ENCODE measurements at places on chromosomes 11 and 22.

DNA sequence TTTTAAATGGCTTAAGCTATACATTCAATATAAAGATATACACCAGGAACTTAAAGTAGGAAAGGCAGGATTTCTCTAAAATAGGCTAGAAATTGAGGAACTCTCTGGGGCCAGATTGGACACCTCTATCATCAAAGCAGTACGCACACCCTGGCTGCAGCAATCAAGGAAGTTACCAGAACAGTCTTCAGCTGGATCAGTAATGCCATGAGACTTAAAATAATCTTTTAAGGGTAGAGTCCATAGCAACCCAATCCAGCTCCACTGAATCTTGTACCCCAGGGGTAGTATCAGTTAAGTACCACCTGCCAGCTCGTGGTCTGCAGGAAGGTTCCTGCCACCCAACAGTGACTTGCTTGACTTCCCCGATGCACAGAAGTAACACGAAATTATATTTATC, 3.0 kb downstream of the RDX start:
- no peak for DNase-seq

GRCh38 chr22:20639343-20639742, 131.9 kb downstream of the MED15 start:
- DNase-seq = no peak

DNA sequence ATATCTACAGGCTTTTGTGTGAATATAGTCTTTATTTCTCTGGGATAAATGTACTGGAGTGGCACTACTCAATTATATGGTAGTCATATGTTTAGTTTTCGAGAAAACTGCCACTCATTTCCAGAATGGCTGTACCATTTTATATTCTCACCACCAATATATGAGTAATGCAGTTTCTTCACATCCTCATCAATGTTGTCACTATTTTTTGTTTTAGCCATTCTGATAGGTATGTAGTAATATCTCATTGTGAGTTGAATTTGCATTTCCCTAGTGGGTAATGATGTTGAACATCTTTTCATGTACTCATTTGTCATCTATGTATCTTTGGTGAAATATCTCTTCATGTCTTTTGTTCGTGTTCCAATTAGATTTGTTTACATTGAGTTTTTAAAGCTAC, 18.0 kb downstream of the ACRV1 start:
- no peak for DNase-seq

- DNase-seq = no peak
These were observed 10.6 kb upstream of the XBP1 start for GRCh38 chr22:28810821-28811491.

All from NCI-H1694 treated with DMSO at 0.1 percent for 48 hours (cell line).